Mesendoderm (in vitro differentiated cells): ENCODE measurements at places on chromosomes 4 and X.

DNA sequence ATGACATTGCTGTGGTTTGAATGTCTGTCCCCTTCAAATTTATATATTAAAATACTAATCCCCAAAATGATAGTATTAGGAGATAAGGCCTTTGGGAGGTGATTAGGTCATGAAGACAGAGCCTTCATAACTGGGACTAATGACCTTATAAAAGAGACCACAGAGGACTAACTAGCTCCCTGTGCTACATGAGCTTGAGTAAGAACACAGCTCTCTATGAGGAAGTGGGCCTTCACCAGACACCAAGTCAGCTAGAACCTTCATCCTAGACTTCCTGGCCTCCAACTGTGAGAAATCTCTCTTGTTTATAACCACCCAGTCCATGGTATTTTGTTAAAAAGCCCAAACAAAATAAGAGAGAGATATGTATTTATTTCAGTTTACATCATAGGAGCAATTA, 242.2 kb upstream of the CTSO start:
- no peaks in the 10 kb centered on the region for H3K36me3 ChIP-seq
- no peak overlapping the region for H3K27ac ChIP-seq

DNA sequence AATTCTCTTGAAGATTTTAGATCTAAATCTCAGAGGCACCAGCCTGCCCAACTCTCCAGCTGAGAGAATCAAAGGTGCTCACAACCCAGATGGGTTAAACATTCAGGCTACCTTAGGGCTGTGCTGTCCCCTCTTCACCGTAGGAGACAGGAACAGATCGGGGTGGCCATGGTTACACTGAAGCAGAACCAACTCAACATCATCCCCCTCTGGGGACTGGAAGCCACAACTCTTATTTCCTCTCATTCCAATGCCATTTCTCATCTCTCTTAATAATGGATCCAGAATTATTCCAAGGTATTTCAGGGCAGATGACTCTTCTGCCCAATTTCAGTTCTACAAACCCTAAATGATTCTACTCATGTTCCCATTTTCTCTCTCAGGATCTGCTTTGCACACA, 109.7 kb downstream of the NKX6-1 start:
- H3K36me3 ChIP-seq: no peaks in the 10 kb centered on the region
- H3K27ac ChIP-seq: no peak overlapping the region
- no peak overlapping the region for H3K4me3 ChIP-seq
- H3K27me3 ChIP-seq: no peaks in the 10 kb centered on the region
- H3K4me1 ChIP-seq: no peaks in the 10 kb centered on the region
- peak; percentile 25 for DNase-seq

DNA sequence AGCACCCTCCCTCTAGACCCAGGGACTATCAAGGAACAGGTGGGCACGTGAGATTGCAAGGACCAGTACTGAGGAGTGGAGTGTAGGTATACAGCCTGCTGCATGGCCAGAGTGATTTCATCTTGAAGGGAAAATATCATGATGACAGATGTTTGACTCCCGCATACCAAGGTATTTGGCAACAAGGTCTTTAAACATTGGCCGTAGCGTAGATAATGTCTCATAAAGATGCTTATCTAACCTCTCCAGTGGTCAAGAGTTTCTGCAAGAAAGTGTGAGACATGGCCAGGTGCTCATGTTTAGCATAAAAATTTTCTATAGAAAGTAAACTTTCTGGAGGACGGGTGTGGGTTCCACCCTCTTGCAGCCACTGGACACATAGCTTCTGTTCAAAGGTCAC, 18.7 kb upstream of the ZNF630 start:
- no peak overlapping the region for H3K27ac ChIP-seq
- no peak overlapping the region for H3K4me3 ChIP-seq
- no peaks in the 10 kb centered on the region for H3K36me3 ChIP-seq
- H3K27me3 ChIP-seq: no peaks in the 10 kb centered on the region
- no peak for DNase-seq

GRCh38 chrX:120282697-120283096, 28.6 kb downstream of the TMEM255A start:
- H3K36me3 ChIP-seq: no peaks in the 10 kb centered on the region
- no peaks in the 10 kb centered on the region for H3K4me1 ChIP-seq
- no peaks in the 10 kb centered on the region for H3K27me3 ChIP-seq
- DNase-seq: no peak
- no peak overlapping the region for H3K27ac ChIP-seq

GRCh38 chrX:112968351-112969133, 127.9 kb upstream of the AMOT start:
- H3K36me3 ChIP-seq: no peaks in the 10 kb centered on the region
- no peaks in the 10 kb centered on the region for H3K27me3 ChIP-seq
- H3K27ac ChIP-seq: no peak overlapping the region
- no peak overlapping the region for H3K4me3 ChIP-seq

GRCh38 chrX:19958552-19959486, 32.0 kb downstream of the BCLAF3 start:
- no peak for DNase-seq
- no peak overlapping the region for H3K4me3 ChIP-seq
- no peak overlapping the region for H3K27ac ChIP-seq
- no peaks in the 10 kb centered on the region for H3K36me3 ChIP-seq
- H3K27me3 ChIP-seq: no peaks in the 10 kb centered on the region
- H3K4me1 ChIP-seq: no peaks in the 10 kb centered on the region

GRCh38 chrX:151902813-151903591, 9.7 kb upstream of the MAGEA4 start:
- no peak overlapping the region for H3K4me3 ChIP-seq
- no peaks in the 10 kb centered on the region for H3K36me3 ChIP-seq
- H3K27me3 ChIP-seq: no peaks in the 10 kb centered on the region
- H3K4me1 ChIP-seq: no peaks in the 10 kb centered on the region

DNA sequence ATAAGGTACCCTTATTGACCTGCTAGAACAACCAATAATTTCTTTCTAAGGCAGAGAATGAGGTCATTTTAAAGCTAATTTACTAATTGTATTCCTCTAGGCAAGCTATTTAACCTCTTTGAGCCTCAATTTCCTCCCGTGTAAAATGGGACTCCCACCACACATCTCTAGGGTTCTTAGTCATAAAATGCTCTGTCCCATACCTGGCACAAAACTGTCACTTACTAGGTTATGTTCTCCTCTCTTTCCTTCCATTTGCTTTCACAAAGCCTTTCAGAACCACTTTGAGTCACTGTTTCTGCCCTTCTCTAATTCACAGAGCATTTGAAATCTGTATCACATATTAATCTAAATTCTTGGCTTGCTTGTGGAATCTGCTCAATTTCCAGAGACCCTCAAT, 2.4 kb upstream of the GPR82 start:
- DNase-seq: no peak
- no peak overlapping the region for H3K27ac ChIP-seq
- H3K27me3 ChIP-seq: no peaks in the 10 kb centered on the region
- H3K4me3 ChIP-seq: no peak overlapping the region
- no peaks in the 10 kb centered on the region for H3K4me1 ChIP-seq

- H3K4me3 ChIP-seq: no peak overlapping the region
- H3K4me1 ChIP-seq: no peaks in the 10 kb centered on the region
- H3K27me3 ChIP-seq: no peaks in the 10 kb centered on the region
- H3K36me3 ChIP-seq: no peaks in the 10 kb centered on the region
- H3K27ac ChIP-seq: no peak overlapping the region
Observed at GRCh38 chrX:73851014-73852009, 288.3 kb downstream of the CHIC1 start.

GRCh38 chr4:181509073-181509472, 734.1 kb upstream of the TENM3 start:
- H3K36me3 ChIP-seq: no peaks in the 10 kb centered on the region
- H3K4me3 ChIP-seq: no peak overlapping the region
- DNase-seq: no peak
- no peak overlapping the region for H3K27ac ChIP-seq
- no peaks in the 10 kb centered on the region for H3K4me1 ChIP-seq

DNA sequence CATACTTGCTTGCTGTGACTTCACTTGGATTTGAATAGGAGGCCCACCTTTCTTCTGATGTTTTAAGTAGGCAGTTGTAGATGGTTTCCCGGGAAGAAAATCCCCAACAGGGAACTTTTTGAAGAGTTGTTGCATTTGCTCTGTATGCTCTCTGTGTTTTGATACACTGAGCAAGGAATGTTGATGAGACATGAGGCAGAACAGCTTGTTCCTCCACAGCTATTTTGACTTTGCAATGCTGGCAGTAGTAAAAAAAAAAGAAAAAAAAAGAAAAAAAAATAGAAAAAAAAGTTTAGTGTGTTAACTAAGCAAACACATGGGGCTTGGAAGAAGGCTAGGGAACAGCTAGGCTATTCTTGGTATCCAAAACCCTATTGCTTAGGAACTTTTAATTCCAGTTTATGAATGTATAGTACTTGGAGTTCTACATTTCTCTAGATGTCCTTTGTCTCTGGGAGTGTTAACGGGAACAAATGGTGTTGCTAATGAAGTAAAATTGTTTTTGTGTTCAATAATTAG, 23.4 kb upstream of the PAQR3 start:
- H3K36me3 ChIP-seq: no peaks in the 10 kb centered on the region
- no peak overlapping the region for H3K4me3 ChIP-seq
- no peak for DNase-seq
- no peaks in the 10 kb centered on the region for H3K27me3 ChIP-seq
